Stimulated activated CD8-positive, alpha-beta memory T cell treated with anti-CD3 and anti-CD28 coated beads, Interleukin-4, amount 100 ng/mL, for 1 hour (primary cell): ENCODE measurements at places on chromosomes 16 and 17.

DNA sequence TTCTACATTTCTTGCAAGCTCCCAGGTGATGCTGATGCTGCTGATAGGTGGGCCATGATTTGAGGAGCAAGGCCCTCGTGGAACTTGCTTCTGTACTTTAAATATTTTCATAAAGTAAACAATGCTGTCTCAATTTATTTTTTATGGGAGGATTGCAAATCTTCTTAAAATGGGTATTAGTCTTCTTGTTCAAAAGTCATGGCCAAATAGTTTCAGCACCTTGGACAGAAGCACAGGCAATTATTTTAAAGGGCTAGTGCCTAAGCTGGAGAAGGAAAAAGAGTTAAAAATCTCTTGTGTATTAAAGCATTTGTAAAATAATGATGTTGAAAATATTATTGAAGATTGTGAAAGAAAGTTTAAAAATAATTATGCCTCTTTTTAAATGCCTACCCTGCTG lies 50.5 kb downstream of the GPR139 start:
- no peak for DNase-seq

GRCh38 chr17:72430611-72431432 lies 310.0 kb downstream of the SOX9 start:
- DNase-seq: no peak

GRCh38 chr16:14510939-14511799 lies 118.9 kb downstream of the PARN start:
- DNase-seq: no peak

DNA sequence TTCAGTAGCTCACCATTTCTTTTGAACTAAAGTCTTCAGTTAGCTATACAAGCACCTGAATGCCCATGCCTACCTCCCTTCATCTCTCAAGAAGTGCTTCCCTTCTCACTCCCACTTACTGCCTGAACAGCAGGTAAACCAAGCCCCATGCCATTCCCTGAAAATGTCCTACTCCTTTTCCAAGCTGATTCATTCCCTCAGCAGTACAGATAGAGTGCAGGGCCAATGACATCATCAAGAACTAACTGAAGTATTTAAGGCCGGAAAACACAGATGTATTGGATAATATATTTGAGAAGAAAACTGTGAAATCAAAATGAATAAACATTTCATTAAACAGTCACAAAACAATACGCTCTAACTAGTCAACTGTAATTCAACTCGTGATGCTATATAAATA lies 478.8 kb upstream of the CDH11 start:
- no peak for DNase-seq

DNA sequence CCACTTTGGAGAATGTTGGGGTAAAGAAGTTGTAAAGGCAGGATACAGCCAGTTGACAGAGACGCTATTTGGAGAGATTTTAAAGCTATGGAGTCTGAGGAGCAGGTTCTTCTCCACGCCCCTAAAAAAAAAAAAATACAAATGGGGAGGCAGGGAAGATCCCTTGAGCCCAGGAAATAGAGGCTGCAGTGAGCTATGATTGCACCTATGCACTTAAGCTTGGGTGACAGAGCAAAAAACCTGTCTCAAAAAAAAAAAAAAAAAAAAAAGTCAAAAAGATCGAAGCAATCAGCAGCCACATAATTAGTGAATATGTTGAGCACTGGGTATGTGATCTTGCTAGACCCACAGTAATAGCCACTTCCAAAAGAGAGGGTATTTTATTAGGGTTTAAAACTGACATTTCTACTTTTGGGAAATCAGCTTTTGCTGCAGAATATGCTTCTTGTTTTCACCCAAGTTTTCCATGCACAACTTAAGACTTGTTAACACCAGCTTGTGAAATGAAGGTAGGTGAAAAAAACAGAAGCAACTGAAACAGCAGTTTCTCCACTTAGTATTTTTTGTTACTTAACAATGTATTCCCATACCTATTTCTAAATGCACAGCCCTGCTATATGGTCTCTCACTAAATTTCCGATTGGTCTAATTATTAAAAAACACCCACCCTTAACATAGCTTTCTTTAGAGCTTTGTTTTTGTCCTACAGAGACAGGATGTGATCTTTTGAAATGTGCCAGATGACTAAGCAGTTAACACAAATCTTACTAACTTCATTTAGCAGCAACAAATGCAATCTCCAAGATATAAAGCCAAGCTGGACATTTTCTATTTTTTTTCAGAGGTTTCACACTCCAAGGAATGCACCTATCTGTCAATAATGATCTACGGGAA lies 2.5 kb upstream of the ARL6IP1 start:
- DNase-seq: no peak

DNA sequence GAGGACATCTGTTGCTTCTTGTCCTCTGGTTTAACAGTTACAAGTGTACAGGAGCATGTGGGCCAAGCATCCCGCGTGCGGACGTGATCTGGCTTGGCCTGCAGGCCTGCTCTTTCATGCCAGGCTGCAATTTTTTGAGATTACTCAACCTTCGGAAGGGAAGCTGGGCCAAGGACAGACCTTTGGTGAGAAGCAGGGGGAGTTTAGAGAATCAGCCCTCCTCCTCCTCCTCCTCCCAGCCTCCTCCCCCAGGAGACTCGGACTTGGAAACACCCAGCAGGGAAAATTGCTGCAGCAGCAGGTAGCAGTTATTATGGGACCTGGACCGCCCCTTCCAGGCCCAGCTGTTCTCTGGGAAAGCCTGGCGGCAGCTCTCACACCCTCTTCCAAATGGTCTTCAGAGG lies 5.1 kb upstream of the KLHL36 start:
- DNase-seq: no peak

- DNase-seq: no peak
Measured at GRCh38 chr17:80364091-80364691, 50.8 kb upstream of the ENDOV start.

DNA sequence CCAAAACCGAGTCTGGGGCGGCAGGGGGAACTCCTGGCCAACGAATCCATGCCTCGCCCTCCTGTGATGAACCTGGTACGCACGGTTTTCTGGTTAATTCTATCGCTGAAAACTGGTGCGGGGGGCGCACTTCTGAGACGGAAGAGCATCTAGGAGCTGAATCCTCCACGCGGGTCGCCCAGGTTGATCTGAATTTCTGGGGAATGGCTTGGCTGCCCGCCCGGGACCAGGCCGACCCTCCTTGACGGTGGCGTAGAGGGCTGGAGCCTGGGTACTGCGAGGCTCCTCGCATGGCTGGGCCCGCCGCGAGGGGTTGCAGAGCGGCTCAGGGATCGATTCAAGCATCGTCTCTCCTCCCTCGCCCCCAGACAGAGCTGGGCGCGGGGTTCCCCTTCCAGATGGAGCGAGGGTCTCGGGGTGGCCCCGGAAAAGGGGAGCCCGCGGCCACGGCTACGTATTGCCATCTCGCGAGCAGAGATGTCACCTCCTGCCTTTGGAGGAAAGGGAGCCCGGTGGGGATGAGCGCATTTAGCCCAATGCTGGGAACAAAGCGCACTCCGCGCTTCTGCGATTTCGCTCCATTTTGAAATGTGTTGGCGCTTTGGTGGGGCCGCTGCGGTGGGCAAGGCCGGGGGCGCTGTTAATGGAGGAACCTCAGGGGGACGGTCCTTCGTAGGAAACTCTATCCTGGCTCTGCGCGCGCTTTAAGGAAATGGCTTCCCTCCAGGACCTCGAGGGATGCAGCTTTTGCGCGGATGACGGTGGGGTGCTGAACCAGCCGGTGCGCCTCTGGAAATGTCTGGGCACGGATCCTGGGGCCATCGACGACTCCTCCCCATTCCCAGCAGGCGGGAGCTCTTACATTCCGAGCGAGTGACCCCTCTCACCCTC lies 2.7 kb downstream of the MAPT start:
- no peak for DNase-seq

DNA sequence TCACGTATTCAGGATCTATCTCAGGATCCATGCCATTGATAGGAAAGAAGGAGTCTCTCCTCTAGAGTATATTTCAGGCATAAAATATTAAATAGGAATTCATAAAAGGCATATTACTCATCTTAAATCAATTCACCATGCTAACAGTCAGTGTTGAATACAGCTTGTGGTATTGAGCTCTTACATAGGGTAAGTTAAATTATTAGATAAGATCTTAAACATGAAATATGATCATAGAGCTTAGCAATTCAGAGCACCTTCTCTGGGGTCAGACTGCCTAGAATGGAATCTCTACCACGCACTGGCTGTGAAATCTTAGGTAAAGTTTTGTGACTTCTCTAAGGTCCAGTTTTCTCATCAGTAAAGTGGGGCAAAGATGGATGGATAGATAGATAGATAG lies 20.7 kb downstream of the MARCHF10 start:
- no peak for DNase-seq

- no peak for DNase-seq
Measured at GRCh38 chr16:17002565-17002964, 468.2 kb downstream of the XYLT1 start.

DNA sequence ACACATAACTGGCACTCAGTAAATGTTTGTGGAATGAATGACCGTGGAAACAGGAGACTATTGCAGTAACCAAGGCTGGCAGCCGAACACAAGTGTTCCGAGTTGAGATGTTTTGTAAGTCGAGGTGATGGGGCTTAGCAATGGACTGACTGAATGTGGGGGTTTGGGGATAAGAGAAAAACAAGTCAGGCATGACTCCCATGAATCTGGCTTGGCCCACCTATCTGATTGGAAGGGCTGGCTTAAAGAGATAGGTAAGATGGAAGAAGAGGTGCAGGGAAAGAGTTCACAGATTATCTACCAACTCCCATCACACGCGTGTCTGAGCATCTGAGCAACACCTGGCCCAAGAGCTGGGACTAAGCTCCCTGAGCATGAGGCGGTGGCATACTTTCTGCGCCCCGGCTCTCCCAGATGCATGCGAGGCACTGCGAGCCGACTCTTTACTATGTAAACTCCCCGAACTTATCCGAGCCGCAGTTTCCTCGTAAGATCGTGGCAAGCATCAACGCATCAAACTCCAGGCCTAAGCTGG lies 539 bp downstream of the IFT20 start:
- no peak for DNase-seq

DNA sequence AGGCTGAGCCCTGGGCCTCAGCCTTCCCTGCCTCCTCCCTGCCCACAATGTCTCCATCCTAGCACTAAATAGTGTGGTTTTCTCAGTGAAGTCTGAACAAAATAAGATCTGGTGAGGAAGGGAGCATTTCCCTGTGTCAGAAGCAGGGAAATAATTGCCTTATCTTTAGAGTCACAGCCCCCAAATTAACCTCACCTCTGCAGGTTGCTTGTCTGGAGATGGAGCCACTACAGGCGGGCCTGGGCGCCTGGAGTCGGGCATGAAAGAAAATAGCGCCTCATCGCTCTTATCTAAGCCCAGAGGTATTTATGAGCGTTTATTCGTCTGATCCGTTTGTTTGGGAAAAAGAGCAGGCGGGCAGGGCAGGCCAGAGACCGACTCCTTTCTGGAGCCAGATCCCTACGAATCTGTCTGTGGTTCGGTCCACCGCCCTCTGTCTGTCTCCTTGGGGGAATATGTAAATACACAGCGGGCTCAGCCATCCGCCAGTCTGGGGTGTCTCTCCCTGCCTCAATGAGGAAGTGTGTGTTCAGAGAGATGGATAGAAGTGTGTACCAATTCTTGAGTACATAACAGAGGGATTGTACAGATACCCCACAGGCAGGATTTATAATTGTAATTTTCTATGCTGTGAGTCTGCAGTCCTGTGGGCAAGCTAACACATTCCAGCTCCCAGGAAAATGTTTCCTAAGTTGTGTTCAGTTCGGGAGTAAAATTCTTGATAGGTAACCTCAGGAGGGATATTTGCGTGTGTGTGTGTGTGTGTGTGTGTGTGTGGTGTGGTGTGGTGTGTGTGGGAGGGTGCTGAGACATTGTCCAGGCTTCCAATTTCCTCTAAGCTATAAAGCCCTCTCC lies 4.3 kb downstream of the HOXB6 start:
- no peak for DNase-seq

DNA sequence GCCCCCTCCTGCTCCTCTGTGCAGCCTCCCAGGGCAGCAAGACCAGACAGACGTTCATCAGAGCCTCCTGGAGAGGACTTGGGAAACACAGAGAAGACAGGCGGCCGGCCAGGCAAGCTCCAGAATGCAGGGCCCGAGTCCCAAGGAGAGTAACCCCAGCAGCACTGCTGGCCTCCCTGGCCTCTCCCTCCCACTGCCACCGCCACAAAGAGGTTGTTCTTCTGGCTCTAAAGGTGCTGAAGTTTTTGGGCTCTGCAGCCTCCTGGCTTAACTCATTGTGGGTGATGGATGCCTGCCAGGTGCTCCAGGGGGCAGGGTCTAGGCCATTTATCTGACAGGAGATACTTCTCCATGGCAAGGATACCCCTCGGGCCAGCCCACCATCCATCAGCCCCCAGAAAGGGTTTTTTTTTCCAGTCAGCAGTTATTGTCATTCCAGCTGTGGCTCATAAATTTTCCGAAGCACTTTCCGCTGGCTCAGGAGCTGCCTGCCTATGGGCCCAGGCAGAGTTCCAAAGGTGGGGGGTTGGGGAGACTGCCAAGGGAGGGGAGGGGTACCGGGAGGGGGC lies 32.0 kb upstream of the MRPS23 start:
- DNase-seq: no peak

DNA sequence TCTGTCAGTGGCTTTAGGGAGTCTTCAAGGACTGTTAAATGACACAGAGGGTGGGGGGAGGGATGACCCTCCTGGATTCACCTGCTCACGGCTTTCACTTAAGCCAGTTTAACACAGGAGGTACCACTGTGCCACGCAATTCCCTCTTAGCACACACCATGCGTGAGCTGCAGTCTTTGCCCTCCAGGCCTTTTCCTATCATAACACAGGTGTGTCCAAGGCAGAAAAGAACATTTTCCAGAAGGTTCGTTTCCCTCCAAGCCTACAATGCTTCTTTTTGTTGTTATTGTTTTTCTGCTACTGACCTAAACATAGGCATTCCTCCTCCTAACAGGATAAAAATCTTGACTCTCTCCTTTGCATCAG lies 1.1 kb downstream of the ZFHX3 start:
- no peak for DNase-seq

GRCh38 chr17:69235338-69236058 lies 6.9 kb upstream of the ABCA10 start:
- DNase-seq: peak; percentile 15

DNA sequence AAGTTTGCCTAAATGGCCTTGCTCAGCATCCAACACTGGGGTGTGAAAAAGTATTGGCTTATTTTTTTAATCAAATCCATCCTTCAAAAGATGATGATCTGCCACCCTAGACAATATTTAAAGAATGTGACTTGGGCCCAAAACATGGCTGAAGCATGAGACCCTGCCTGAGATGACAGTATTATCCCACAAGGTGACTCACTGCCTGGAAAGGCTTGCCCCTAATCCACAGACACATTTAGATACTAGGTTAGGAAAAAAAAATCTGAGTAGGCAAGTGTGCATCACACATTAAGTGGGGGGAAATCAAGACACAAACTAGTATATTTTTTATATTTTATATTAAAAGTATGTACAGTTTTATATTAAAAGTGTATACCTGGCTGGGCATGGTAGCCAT lies 38.4 kb downstream of the TOM1L2 start:
- DNase-seq: no peak

- DNase-seq: no peak
Measured at GRCh38 chr16:84924331-84925091, 86.8 kb downstream of the ZDHHC7 start.

GRCh38 chr17:30207655-30208054 lies 27.8 kb downstream of the SLC6A4 start:
- DNase-seq: no peak

- no peak for DNase-seq
Measured at GRCh38 chr16:78972986-78973385, 627.6 kb downstream of the MAF start.

GRCh38 chr16:17466876-17467275 lies 3.9 kb downstream of the XYLT1 start:
- DNase-seq: no peak

- DNase-seq: no peak
Measured at GRCh38 chr17:41710472-41711090, 1.6 kb upstream of the GAST start.
